ENCODE measurements at places on chromosomes 1 and 21. TPM values are rescaled to one million over a fixed set of nuclear protein-coding genes. Genes with fewer than 3 reads are reported as not detected.

CAMSAP2 gene
- total RNA-seq, result 34.6 TPM

DNA sequence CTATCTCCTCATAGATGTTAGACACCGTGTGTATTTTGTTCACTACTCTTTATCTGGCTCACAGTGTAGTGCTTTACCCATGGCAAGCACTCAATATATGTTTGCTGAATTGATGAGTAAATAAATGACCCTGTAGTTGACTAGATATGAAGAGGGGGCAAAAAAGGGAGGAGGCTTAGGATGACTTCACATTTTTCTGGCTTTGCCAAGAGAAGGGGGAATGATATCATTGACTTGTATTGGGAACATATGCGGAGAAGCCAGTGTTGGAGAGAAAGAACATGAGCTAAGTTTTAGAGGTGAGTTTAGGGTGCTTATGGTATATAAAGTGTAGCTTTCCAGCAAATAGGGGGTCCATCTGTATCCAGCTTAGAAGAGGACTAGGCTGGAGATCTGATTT is 145.5 kb downstream of the TENT5C start:
- DNase-seq, result no peak

ASTN1 gene
- total RNA-seq, result 1.3 TPM

GRCh38 chr1:172704420-172705210 is 45.7 kb downstream of the FASLG start:
- DNase-seq, result no peak

DNA sequence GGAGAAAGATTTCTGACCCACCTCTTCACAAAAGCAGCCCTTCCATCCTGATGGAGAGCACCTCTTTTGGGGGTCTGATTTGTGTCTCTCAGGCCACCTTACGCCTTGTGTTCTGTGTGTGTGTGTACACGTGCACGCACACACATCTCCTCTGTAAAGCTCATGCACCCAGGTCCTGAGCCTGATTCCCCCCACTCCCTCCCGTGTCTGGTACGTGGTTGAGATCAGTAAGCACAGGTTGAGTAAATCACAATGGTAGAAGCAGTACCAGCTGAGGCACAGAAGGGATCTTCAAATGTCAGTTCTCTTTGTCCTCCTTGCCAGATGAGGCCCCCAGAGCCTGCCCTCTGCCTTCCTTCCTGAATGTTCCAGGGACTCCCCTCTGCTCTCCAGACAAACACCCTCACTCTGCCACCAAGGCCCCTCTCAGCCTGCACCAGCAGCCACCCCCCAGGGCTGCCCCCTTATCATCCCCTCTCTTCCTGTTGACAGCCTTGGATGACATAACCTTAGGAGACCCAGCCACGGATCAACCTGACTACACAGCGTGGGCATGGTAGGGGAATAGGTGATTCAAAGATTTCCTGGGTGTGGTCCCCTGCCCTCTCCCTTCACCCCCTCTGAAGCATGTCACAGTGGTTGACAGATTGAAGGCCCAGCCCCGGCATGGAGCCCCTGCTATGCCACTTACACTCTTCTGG is 112.8 kb downstream of the HIVEP3 start:
- no peak for DNase-seq

DNA sequence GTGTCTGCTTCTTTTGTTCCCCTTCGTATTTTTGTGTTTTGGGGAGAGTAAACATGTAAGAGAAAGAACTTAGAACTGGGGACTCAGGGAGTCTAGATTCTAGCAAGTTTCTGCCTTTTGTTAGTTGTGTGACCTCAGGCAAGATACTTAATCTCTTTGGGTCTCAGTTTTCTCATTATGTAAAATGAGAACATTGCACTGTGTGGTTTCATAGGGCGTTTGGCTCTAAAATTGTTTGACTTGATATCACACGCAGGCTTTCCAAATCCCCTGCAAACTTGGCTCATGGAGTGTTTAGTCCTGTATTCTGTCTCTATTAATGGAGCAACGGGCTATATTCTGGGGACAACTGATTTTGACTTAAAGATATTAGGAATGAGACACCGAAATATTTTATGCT is 57.7 kb downstream of the NTNG1 start:
- no peak for DNase-seq

LRRC42 gene
- 10.6 TPM for total RNA-seq

GRCh38 chr1:200035956-200036618 is 8.6 kb downstream of the NR5A2 start:
- no peak for DNase-seq

DNA sequence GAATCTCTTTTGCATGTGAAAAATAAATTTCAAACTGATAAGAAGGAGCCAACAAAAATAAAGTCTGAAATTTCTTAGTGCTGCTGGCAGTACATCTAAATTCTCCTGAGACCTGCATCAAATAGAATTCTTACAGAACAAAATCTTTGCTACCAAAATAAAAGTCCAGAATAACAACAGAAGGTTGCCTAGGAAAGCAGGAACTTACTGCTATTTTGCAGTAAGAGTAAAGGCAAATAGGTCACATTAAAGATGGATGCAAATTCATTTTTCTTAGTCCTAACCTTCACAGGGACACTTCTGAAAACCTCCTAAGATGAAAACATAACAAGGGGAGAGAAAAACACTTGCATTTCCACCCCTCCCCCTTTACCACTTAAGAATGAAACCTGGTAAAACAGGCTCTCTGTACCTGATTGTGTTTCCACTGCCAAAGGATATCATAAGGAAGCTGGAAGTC is 59.0 kb downstream of the RUSC1 start:
- no peak for DNase-seq

PLCH2 gene
- not detected for total RNA-seq

HFM1 gene
- 2.6 TPM for total RNA-seq

- no peak for DNase-seq
These were observed 8.9 kb upstream of the ADORA3 start for GRCh38 chr1:111512132-111512889.

WNT3A gene
- total RNA-seq, result not detected

GRCh38 chr1:61204528-61204927 is 122.2 kb downstream of the NFIA start:
- no peak for DNase-seq

PLA2G2D gene
- total RNA-seq, result not detected

GRCh38 chr1:52179073-52179472 is 37.2 kb downstream of the ZFYVE9 start:
- no peak for DNase-seq

LRRC8C gene
- 11.5 TPM for total RNA-seq

- DNase-seq, result no peak
These were observed 81.3 kb upstream of the ARHGEF16 start for GRCh38 chr1:3373175-3373574.

GPA33 gene
- total RNA-seq, result not detected

DNA sequence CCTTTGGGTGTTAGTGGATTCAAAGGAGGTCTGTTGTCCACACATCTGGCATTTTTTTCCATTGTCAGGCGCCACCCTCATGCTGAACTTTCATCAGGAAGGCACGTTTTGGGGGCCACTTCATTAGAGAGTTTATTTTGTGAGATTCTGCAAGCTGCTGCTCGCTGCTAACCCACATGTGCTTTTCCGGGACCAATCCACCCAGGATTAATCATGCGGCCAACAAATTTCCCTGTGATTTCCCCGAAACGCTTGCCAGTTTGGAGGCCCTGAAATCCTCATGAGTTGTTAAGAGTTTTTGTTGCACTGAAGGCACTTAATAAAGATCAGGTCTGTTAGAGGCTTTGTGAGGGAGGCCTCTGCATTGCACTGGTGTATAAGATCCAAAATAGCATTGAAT is 2.4 kb downstream of the PDPN start:
- no peak for DNase-seq

DNA sequence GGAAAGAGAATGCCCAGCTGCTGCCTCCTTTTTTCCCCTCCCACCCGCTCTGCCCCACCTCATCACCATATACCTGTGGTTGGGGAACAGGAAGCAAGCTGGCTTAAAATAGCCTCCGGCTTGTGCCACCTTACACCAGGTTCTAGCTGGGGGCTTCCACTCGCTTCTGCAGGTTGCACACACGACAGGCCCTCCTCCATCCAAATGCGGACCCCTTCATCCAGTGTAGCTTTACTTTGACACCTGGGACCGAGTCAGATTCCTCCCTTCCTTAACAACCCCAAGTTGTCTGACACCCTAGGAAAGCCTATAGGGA is 14.6 kb downstream of the BLACAT1 start:
- no peak for DNase-seq

NR0B2 gene
- 10.6 TPM for total RNA-seq

DNA sequence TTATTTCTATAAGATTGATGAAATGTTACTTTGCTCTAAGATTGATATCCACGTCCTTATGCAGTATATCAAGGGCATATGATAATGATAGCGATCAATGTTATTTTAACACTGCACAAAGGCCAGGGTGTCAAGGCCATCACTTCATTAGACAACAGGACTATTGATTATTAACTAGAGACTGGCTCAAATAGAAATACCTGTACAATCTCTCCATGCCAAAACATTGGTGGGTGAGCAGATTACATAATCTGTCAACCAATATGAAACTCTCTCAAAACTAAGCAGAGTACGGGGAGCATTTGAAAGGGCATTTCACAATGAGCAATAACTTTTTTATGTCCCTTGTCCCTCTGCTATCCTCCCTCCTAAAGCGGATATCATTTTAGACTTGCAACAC is 566.5 kb upstream of the PKN2 start:
- no peak for DNase-seq

DNA sequence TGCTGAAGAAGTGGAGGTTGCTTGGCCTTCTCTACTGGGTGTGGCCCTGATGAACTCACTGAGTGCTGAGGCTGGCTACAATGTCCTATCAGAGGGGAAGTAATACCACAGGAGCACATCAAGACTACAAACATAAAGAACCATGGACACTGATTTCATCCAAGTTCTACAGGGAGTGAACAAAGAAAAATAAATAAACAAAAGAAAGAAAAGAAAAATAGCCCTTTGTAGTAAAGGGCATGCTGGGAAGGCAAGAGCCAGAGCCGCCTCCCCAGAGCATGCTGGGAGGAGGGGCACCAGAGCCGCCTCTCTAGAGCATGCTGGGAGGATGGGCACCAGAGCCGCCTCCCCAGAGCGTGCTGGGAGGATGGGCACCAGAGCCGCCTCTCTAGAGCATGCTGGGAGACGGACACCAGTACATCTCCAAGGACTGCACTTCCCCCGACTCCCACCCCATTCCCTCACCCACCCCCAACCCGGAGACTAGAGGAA is 65.9 kb downstream of the LAMC2 start:
- no peak for DNase-seq

OR2L3 gene
- total RNA-seq, result not detected
